ENCODE measurements at places on chromosomes 5 and 9. TPM values are rescaled to one million over a fixed set of nuclear protein-coding genes. Genes with fewer than 3 reads are reported as not detected.

Gene C5orf58
- not detected for total RNA-seq

Gene NEUROG1
- total RNA-seq, result not detected

Gene NIPAL4
- not detected for total RNA-seq

Gene FAM153A
- not detected for total RNA-seq

Gene FBP2
- not detected for total RNA-seq

Gene NTNG2
- total RNA-seq, result 2.4 TPM

Gene ANKRD34B
- not detected for total RNA-seq

Gene SPATA31E1
- not detected for total RNA-seq

Gene MELK
- total RNA-seq, result 74.2 TPM
